DMS153 (cell line): ENCODE measurements at places on chromosomes 2 and 18.

DNA sequence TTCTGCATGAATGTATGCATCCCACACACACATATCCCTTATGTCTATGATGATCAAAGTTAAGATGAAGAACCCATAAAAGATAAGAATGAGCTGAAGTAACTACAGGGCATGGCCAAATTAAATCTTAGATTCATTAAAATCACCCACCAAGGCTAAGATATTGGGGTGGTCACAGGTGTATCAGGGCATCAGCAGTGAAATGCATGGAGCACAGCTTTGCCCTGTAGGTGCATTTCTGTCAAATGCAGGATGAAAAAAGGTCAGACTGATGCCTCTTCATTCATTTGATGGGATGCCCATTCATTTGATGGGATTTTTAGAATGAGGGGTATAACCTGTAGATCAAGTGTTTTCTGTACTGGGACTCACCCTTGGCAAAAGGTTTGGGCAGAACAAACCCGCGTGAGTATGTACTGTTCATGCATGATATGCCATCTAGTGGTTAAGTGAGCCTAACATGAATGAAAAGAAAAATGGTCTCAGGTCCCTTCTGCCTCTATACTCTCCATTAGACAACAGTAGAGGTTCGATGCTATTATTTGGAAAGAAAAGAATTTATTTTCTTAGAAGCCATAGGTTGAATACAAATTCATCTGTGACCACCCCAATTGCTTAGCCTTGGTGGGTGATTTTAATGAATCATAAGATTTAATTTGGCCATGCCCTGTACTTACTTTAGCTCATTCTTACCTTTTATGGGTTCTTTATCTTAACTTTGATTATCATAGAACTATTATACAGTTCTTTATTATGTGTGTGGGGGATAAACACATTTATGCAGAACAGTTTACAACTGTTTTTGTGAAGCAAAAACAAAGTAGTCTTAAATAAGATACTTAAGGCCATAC lies 43.2 kb upstream of the NOSTRIN start:
- no peak for DNase-seq

DNA sequence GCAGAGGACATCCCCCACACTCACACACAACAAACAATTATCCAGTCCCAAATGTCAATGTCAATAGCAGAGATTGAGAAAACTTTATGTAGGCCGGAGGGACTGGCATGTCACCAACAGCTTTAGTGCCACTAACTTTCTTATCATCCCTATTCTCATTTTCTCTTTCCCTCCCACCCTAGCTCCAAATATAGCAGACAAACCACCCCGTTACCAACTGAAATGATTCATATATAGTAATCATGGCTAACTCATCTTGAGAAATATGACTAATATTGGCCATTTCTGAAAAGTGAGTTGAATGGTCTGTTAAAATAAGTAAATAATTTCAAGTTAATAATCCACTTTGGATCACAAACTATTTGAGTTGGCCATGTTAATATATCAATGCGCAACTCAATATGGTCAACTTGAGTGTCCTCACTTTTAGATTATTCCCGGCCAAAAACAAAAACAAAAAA lies 242.1 kb upstream of the RND3 start:
- DNase-seq: no peak

DNA sequence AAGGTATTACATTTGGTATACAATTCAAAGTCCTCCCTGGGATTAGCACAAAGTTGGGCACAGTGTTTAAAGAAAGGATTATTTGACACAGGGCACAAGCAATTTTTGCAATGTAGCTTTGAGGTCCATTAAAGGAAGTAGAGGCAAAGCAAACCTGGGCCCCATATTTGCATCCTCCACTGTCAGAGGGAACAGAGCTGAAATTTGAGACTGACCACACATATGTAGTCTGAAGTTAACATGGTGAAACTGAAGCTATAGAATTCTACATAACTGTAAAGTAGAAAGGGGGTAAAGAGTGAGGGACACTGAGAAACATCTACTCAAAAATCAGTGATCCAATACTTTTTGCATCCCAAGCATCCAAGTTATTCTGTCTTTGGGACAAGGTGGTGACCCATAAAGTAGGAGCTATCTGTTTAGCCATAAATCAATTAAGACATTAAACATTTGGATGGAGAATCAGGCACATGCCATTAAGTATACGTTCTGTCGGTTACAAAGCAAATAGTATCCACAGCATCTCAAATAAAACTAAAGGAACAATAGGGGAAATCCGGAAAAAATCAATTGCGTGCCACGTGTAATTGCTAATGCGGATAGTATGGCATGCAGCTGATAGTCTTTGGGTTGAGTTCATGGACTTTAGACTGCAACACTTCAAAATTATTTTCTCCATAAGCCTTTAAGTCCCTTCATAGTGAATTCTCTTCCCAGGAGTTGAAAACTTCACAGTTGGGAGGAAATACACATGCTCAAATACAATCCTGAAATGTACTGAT lies 72.6 kb downstream of the PLEKHM3 start:
- no peak for DNase-seq

DNA sequence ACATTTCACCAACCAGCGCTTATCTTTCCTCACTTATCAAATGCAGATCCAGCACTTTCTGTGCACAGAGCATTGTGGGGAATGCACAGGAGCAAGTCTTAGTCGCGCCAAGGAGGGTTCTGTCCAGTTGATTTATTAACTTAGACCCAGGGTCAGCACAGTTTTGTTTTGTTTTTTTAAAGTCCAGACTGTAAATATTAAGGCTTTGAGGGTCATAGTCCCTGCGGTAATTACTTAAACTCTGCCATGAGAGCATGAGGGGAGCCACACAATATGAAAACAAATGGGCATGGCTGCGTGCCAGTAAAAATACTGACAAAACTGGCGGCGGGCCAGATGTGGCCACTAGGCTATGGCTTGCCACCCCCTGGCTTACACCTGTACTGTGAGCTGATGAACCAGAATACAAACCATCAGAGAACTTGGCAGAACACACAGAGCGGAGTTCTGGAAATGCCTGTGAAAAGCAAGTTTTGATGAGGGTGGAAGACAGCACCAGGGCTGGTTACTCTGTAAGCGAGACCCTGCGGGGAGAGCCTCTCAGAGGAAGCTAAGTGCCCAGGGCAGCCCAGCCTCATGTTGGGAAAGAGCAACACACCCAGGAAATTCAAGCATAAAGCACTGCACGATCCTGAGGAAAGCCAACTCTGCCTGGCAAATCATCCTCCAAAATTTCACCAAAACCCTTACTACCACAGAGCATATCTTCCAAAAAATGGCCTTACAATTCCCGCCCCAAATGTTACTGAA lies 43.6 kb downstream of the L3MBTL4 start:
- peak; percentile 62 for DNase-seq

GRCh38 chr2:99356853-99357252 lies 19.7 kb downstream of the EIF5B start:
- no peak for DNase-seq

GRCh38 chr2:237035781-237036475 lies 49.8 kb upstream of the COPS8 start:
- DNase-seq: no peak

DNA sequence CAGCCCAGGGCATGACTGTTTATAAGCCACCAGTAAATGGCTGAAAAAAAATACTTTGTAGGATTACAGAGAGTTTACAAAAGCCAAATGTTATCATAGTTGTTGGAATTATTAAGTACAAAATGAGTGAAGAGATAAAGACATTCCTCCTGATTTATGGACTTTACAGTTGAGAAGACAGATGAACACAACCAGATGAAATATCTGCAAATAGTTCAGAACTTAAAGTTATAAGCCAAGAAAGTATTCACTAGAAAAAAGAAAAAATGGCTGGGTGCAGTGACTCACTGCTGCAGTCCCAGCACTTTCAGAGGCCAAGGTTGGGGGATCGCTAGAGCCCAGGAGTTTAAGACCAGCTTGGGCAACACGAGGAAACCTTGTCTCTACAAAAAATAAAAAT lies 11.2 kb downstream of the PMAIP1 start:
- no peak for DNase-seq

DNA sequence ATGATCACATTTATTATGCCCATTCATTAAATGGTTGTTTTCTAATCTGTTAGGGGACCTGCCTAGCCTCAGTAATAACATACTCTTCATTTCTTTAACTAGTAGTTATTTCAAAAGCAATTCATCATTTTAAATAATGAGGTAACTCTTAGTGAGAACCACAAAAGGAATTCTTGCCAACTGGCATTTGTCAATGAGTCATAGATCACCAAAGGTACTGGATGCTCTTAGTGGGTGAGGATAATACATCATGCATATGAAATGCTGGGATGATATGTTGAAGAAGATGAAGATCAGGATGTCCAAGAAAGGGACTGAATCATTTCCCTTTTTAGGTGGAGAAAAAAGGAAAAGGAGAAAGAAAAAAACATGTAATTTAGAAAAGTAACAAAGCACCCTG lies 826.2 kb upstream of the DDX18 start:
- no peak for DNase-seq

DNA sequence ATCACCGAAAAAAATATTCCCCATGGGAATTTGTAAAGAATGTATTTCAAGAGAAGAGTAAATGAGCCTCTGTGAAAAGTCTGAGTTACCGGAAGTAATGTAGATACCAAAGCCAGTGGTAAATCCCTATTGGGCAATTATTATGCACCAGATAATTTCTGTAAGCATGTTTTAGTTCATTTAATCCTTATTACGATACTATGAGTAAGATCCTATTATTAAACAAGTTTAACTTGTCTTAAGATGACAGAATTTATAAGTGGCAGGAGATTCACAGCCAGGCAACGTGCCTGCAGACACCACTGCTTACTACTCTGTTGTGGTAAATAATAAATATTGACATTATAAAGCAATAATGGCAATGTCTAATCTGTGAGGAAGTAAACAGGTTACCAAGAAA lies 280.8 kb upstream of the RGPD4 start:
- DNase-seq: no peak
